ENCODE measurements at places on chromosomes 12 and 14.
A peak's percentile ranks its signal among the peaks of the same experiment; 100 is the strongest.

GRCh38 chr14:20440882-20441281, 4.9 kb upstream of the KLHL33 start:
- DNase-seq = peak; percentile 40

DNA sequence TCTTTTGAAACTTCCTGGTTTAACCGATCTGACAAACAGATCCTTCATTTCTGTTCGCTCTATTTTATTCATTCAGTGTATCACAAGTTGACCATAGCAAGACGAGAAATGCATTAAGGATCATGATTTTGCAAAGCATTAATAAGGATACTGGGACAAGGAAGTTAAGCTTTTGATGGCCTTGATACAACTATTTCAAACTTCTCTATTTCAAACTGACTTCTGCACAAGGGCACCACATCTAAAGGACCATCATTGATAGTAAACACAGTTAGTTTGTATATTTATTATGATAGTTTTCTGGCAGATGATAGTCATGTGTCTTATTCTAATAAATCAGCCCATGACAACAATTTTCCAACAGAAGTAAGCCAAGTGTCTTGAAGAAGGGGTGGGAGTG, 25.8 kb upstream of the PLXNC1 start:
- DNase-seq = no peak

GRCh38 chr12:13252616-13253015, 56.1 kb downstream of the EMP1 start:
- DNase-seq = no peak

DNA sequence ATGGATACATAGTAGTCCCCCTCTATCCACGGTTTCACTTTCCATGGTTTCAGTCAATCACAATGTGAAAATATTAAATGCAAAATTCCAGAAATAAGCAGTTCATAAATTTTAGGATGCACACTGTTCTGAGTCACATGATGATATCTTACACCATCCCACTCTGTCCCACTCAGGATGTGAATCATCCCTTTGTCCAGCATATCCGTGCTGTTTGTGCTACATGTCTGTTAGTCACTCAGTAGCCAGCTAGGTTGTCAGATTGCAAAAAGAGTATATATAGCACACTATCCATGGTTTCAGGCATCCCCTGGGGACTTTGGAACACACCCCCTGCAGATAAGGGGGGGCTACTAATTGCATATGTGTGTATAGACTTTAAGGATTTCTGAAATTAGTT, 8.1 kb upstream of the NAA30 start:
- no peak for DNase-seq

DNA sequence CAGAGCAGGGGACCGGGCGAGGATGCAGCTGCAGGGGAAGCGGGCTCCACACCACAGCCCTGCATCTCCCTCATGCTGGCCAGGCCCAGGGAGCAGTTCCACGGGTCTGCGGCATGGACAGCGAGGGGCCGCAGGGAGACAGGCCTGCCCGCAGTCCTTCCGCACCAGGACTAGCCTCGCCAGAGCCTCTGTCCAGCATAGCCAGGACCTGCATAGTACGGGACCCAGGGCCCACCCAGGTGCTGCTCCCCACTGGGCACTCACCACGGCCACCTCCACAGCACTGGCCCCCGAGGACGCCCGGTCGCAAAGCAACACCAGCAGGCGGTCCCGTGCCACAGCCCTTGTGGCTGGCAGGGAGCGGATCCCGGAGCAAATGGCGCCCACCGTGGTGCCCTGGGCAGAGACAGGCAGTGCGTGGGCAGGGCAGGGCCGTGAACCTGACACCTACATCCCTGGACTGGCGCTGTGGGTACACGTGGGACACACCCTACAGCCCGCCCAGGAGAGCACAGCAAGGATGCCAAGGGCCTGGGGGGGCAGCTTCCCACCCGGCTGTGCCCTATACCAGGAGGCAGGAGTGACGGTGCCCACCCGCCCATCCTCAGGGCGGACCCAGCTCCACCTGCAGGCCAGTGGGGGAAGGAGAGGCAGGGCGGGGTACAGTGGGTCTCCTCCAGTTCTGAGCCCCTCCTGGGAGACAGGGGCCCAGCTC, 23.8 kb downstream of the JAG2 start:
- DNase-seq = no peak

Measured in activated CD4-positive, alpha-beta T cell treated with anti-CD3 and anti-CD28 coated beads, Interleukin-2, Interleukin-6, amounts not matched to agents 100 ng/mL and 50 ng/mL, durations not matched to agents 16 hours and 8 hours (primary cell).